IPS DF 6.9 (cell line): ENCODE measurements at places on chromosomes 2 and 18.

DNA sequence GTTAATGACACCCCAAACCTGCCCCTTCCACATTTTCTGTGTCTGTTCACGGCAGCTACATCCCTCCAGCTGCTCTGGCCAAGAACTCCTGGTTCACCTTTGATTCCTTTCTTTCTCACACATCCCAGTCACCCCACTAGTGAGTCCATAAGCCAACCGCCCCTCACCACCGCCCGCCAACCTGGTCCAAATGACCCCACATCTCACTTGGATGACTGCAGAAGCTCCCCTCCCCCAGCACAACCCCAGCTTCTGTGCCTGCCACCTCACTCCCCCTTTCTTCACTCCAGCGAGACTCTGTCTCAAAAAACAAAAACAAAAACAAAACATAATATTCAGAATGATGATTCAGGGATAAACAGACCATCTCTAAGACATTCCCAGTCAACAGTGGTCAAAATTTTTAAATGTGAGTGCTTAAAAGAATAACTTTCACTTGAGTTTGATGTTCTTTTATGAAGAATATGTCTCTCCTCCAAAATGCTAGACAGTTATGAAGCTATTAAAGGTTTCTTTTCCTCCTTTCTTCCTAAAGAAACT lies 3.2 kb downstream of the CYS1 start:
- no peak for DNase-seq

DNA sequence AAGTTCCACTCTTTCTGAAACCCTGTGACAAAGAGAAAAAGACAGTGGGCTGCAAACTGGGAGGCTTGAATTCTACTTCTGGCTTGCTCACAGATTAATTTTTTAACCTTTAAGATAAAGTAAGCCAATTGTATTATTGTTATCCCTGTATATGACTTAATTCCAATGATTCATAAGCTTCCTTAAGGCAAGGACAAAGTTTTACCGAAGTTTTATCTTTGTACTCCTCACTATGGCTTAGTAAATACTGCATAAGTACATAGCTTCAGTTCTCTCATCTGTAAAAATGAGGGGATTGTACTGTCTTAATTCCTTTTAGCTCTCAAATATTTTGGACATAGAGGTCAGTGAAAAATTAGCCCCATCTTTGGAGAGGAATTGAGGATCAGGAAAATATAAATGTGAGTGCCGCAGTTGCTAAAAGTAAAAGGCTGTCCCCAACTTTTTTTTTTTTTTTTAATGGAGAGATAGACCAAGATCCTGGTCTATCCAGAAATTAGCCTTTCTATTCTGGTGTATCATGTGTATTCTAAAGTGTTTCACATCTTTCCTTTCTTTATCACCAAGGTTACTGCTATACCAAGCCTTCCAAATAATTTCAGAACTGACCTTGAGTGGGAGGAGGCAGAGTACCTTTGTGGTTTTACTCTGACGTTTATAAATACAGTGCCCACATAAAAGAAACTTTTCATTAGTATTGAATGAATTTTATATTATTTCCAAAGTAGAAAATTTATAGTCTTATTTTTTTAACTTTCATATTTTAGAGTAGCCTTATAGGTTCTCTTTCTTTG lies 13.3 kb downstream of the RELCH start:
- no peak for DNase-seq

DNA sequence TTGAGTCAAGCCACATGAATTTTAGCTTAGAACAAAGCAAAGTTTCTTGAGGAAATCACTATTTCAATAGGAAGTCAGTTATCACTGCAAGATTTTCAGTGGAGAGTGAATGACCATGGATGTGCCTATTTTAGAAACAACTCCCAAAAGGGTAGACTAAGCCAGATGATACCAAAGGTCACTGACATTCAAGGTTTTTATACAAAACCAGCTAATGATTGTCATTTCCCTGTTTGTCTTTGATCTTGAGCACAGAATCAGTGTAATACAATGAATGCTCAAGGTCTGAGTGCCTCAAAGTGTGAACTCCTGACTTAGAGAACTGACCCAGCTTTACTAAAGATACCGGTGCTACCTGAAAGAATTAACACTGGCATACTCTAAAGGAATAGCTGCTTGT lies 60.5 kb downstream of the CDH2 start:
- DNase-seq, result no peak

DNA sequence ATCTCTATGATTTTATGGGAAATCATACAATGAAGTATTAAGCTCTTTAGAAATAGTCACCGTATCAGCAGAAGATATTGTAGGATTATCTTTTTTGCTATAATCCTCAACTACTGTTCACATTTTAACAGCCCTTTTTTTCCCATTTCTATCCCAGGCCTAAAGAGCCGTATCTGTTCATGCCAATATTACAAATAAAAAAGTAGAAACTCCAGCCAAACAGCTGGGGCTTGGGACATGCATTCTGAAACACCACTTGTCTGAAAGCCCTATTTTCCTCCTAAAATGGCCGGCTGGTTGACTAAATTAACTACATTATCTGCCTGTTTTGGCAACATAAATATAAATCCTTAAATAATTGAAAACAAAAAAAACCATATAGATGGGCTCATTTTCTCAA lies 477.8 kb downstream of the CDH2 start:
- DNase-seq, result no peak

DNA sequence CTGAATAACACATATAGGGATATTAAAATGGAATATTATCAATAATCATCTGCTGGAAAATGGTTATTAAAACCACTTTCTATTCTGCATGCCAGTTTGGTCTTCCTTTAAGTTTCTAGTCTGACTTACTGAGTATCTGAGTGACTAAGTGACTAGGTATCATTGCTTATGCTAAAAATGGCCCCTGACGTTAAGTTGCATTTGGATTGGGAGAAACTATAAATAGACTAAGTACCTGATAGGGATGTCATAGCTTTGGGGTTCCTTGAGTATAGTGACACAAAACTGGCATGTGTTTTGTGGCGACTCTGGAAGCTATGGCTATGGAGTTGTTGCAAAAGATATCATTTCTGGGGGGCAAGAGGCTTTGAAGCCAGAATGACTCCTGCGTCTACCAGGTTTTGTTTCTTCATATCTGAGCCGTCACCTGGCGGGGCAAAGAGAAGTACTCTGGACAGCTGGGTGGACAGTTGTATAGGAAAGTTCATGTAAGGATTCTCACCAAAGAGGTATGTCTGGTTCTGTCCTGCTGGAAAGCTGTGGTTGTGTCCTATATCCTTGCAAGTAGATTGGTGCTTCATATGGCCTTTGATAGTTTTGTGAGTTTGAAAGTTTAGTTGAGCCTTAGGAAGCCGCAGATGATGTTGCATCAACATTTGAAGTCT lies 17.9 kb downstream of the ITGAV start:
- no peak for DNase-seq

DNA sequence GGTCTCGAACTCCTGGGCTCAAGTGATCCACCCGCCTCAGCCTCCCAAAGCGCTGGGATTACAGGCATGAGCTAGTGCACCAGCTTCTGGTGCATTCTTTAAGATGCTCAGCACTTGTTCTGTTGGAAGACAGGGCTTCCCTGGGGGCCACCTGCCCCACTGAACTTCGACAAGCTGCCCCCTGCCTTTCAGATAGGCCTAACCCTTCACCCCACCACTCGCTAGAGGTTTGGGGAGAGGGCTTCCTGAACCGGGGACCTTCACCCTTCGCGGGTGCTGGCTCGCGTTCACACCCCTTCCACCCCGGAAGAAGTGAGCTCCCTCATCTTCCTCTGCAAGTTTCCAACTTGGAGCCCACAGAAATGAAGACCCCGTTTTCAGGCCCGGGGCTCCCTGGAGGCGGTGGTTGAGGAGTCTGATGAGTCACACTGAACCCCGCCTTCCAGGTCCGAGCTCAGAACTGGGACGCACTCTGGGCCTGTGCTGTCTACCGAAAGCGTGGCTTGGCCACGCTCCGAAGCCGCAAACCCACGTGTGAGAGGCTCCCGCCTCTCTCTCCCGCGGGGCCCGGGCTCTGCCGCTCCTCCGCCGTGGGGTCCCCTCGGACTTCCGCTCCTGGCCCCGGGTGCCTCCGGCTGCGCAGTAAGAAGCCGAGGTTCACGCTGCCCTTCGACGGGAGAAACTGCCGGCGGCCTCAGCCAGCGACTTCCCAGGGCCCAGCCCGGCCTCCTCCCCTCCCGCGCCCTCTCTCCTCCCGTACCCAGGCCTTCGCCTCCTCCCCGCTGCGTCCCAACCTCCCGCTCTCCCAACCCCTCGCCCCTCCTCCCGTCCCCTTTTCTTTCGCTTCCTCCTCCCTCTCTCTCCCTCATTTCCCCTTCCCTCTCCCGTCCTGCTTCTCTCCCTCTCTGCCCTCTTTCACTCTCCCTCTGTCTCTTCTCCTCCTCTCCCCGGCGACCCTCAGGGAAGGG lies 47.5 kb upstream of the SP3 start:
- DNase-seq, result no peak

DNA sequence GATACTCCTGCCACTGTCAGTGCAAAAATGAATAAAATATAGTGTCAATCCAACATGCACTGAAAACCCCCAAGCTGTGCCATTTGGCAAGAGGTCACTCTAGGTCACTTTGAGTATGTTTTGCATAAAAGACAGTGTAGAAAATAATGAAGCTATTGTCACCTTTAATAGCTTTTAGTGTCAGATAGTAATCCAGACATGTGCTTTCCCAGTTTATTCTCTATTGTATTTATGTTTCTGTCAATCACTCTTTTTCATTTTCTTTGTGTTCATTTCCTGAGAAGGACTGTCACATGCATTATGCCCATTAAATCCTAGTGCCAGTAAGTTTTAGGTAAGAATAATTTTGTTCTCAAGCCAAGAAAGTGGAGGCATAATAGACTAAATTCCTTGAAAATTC lies 1073.9 kb upstream of the CDH2 start:
- no peak for DNase-seq

GRCh38 chr2:78979380-78980151 lies 45.9 kb upstream of the REG3G start:
- DNase-seq, result no peak

- DNase-seq, result no peak
Observed at GRCh38 chr2:28745876-28746275, 5.8 kb upstream of the PPP1CB start.

DNA sequence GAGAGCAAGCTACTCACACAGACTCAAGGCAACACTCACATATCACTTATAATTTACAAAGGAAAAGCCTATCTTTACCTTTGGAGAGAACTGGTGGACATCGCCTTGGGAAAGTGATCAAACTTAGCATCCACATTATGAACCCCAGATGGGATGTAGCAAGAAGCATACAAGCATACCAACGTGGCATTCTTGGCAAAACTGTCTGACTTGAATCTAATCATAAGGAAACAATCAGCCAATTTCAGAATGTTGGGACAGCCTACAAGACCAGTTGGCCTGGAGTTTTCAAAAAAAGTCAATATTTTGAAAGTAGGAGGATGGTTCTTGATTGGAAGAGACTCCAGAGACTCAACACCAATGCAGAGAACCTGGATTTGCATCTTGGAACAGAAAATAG lies 79.1 kb upstream of the PMAIP1 start:
- DNase-seq, result no peak

- DNase-seq, result no peak
Observed at GRCh38 chr2:241040081-241040803, 41.8 kb downstream of the SNED1 start.
